ENCODE measurements at places on chromosomes 13 and 19.
A peak's percentile ranks its signal among the peaks of the same experiment; 100 is the strongest.

DNA sequence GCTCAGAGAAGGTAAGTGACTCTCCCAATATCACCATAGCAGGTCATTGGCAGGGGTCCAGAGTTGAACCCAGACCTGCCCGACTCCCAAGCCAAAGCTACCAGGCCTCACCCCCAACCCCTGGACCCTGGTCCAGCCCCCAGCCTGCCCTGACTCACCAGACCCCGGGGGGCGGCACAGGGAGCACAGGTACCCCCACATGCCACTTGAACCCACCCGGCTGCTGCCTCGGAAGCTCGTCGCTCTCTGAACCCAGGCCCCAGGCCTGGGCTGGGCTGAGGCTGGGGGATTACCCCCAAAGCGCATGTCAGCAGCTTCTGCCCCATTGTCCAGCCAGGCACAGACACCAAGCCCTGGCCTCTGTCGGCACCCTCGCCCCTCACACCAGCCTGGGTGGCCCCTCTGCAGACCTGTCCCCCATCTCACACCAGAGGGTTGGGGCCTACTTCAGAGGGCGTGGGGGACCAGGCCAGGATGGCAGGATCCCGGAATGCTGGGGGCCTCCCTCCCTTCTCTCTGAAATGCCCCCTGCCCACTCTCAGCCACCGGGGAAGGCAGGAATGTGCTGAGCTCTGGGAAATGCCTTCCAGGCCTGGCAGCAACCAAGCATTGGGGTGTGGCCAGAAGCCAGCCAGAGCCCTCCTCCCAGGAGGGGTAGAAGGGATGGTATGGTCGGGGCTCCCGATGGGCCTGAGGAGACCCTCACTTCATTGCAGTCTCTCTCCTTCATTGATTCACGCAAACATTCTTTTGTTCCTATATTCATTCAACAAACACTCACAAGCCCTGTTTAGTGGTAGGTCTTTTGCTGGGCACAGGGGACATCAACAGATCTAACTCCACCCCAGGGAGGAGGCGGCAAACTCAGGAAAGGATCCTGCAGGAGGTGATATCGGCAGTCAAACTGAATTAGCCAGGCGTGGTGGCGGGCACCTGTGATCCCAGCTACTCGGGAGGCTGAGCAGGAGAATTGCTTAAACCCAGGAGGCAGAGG lies 1.7 kb upstream of the PRX start:
- H3K27ac ChIP-seq = no peak overlapping the region
- peaks cover 13% of the 10 kb centered on the region for H3K4me1 ChIP-seq
- no peaks in the 10 kb centered on the region for H3K36me3 ChIP-seq
- peaks cover 33% of the 10 kb centered on the region for H3K27me3 ChIP-seq
- no peak for DNase-seq

GRCh38 chr19:39397360-39398296 lies 6.5 kb downstream of the MED29 start:
- peak overlapping the region; percentile 47 for H3K4me3 ChIP-seq
- peak; percentile 84 for DNase-seq
- peaks cover 36% of the 10 kb centered on the region for H3K36me3 ChIP-seq
- H3K27ac ChIP-seq = peak overlapping the region; percentile 93

- no peak overlapping the region for H3K4me3 ChIP-seq
- H3K27ac ChIP-seq = peak overlapping the region; percentile 85
- peaks cover 34% of the 10 kb centered on the region for H3K4me1 ChIP-seq
- no peak for DNase-seq
- H3K27me3 ChIP-seq = no peaks in the 10 kb centered on the region
- H3K36me3 ChIP-seq = peaks cover 16% of the 10 kb centered on the region
These were observed 8.0 kb upstream of the USF2 start for GRCh38 chr19:35260694-35261304.

- H3K27me3 ChIP-seq = no peaks in the 10 kb centered on the region
- no peak overlapping the region for H3K4me3 ChIP-seq
- no peaks in the 10 kb centered on the region for H3K4me1 ChIP-seq
- no peaks in the 10 kb centered on the region for H3K36me3 ChIP-seq
These were observed 90.2 kb downstream of the KCTD12 start for GRCh38 chr13:76795701-76796695.

DNA sequence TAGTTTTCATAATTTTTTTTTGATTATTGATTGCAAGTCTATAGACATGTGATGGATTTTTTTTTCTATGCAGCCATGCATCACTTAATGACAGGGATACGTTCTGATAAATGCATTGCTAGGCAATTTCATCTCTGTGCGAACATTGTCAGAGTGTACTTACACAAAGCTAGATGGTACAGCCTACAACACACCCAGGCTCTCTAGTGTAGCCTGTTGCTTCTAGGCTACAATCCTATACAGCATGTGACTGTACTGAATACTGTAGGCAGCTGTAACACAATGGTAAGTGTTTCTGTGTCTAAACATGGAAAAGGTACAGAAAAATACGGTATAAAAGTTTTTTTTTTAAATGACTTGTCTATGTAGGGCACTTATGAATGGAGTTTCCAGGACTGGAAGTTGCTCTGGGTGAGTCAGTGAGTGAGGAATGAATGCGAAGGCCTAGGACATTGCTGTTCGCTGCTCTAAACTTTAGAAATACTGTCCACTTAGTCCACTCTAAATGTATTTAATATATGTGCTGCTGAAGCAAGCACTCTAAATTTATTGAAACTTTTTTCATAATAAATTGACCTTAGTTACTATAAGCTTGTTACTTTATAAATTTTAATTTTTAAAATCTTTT lies 20.3 kb downstream of the SPATA13 start:
- no peaks in the 10 kb centered on the region for H3K27me3 ChIP-seq
- no peak for DNase-seq
- no peak overlapping the region for H3K4me3 ChIP-seq
- H3K36me3 ChIP-seq = peaks cover 2% of the 10 kb centered on the region
- H3K27ac ChIP-seq = no peak overlapping the region
- H3K4me1 ChIP-seq = no peaks in the 10 kb centered on the region

DNA sequence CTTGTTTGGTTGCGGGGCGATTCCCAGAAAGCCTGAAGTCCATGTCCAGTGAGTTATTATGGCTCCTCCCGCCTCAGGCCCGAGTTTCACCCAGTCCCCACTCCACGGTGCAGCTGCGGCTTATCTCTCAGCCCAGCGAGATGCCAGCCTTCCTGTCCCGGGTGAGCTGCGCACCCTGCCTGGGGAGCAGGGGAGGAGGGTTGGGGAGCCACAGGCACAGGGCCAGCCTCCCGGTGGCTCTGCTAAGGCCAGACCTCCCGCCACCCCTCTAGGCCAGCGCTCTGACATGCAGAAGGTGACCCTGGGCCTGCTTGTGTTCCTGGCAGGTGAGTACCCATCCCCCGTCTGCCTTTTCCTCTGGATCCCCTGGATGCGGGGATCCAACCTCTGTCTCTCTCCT lies 3.5 kb downstream of the FXYD3 start:
- DNase-seq = no peak
- H3K36me3 ChIP-seq = no peaks in the 10 kb centered on the region
- peaks cover 9% of the 10 kb centered on the region for H3K27me3 ChIP-seq
- no peak overlapping the region for H3K4me3 ChIP-seq
- no peak overlapping the region for H3K27ac ChIP-seq
- peaks cover 41% of the 10 kb centered on the region for H3K4me1 ChIP-seq

GRCh38 chr19:47487551-47488515 lies 3.8 kb upstream of the KPTN start:
- DNase-seq = no peak
- peaks cover 26% of the 10 kb centered on the region for H3K36me3 ChIP-seq
- H3K4me1 ChIP-seq = peaks cover 55% of the 10 kb centered on the region

- H3K27me3 ChIP-seq = no peaks in the 10 kb centered on the region
- peak overlapping the region; percentile 64 for H3K4me3 ChIP-seq
- peak overlapping the region; percentile 68 for H3K27ac ChIP-seq
- peak; percentile 11 for DNase-seq
These were observed 1.2 kb upstream of the TRIM13 start for GRCh38 chr13:49995625-49996101.

GRCh38 chr19:37955986-37956385 lies 49.0 kb downstream of the SIPA1L3 start:
- peak overlapping the region; percentile 35 for H3K4me3 ChIP-seq
- DNase-seq = no peak
- H3K36me3 ChIP-seq = peaks cover 29% of the 10 kb centered on the region
- peaks cover 39% of the 10 kb centered on the region for H3K4me1 ChIP-seq
- no peaks in the 10 kb centered on the region for H3K27me3 ChIP-seq

DNA sequence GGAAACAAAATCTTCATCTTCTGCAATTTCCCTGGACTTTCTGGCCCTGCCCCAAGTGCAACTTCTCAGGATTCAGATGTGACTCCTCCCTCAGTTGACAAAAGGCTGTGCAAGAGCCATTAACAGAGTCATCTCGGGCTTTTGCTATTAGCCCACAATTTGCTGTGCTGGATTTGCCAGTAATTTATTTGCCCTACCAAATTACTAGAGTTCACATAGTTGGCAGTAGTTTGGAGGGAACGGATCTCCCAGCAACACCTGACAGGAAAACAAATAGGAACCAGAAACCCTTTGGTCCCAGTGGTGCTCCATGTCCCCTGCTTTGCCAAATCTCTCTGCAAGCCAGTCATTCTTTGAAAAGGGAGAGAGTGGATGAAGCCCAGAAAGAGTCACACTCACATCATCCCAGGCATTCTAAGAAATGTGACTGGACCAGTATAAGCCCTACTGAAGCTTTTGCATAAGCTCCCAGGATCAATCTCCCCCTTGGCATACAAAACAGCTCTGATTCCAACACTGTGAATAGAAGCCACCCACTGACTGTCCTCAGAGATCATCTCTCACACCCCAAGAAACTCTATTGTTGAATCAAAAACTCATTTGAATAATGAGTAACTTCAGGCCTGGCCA lies 350.1 kb upstream of the NBEA start:
- H3K27me3 ChIP-seq = no peaks in the 10 kb centered on the region
- DNase-seq = no peak
- H3K27ac ChIP-seq = no peak overlapping the region

DNA sequence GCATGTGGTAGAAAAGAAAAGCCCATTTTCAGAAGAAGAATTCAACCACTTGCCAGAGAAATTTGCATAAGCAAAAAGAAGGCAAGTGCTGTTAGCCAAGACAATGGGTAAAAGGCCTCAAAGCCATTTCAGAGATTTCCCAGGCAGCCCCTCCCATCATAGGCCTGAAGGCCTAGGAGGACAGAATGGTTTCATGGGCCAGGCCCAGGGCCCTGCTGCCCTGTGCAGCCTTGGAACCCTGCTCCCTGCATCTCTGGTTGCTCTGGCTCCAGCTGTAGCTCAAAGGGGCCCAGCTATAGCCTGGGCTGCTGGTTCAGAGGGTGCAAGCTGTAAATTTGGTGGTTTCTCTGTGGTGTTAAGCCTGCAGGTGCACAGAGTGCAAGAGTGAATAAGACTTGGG lies 212.8 kb downstream of the EFNB2 start:
- no peaks in the 10 kb centered on the region for H3K4me1 ChIP-seq
- peaks cover 3% of the 10 kb centered on the region for H3K36me3 ChIP-seq
- no peak overlapping the region for H3K27ac ChIP-seq
- H3K27me3 ChIP-seq = no peaks in the 10 kb centered on the region
- no peak overlapping the region for H3K4me3 ChIP-seq

- no peaks in the 10 kb centered on the region for H3K4me1 ChIP-seq
- no peak overlapping the region for H3K4me3 ChIP-seq
- no peaks in the 10 kb centered on the region for H3K36me3 ChIP-seq
- H3K27me3 ChIP-seq = no peaks in the 10 kb centered on the region
- H3K27ac ChIP-seq = no peak overlapping the region
These were observed 79.6 kb downstream of the FGF14 start for GRCh38 chr13:102322211-102322610.

DNA sequence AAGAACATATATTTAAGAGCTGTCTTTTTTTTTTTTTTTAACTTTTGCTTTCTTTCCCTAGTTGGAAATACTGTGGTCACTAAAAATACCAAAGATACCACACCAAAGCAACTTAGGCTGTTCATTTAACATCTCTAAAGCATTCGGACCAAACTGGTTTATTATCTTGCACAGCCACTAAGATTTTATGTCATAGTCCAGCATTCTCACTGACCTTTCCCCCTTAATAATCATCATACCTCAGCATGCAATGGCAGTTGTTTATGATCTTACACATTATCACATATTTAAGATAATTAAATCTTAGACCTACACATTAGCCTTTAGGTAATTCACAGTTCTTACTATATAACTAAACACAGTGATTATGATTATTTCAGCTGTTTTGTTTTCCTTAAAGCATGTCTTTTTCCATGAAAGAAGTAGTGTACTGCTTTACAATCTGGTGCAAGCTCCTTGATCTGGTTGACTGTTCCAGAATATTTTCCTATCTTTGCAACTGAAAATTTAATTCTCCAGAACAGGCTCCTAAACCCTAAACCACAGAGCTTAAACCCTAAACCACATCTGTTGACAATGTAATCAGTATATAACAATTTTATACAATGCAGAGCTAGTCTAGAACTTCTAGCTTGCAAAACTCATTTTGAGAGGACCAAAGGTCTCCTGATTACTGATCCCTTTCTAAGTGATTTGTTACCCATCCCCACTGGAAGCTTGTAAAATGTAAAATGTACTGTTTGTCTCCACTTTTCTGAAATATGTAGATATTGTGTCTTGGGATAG lies 74.2 kb downstream of the CDK8 start:
- H3K27me3 ChIP-seq = no peaks in the 10 kb centered on the region
- no peak for DNase-seq
- no peak overlapping the region for H3K27ac ChIP-seq
- peaks cover 64% of the 10 kb centered on the region for H3K4me1 ChIP-seq

DNA sequence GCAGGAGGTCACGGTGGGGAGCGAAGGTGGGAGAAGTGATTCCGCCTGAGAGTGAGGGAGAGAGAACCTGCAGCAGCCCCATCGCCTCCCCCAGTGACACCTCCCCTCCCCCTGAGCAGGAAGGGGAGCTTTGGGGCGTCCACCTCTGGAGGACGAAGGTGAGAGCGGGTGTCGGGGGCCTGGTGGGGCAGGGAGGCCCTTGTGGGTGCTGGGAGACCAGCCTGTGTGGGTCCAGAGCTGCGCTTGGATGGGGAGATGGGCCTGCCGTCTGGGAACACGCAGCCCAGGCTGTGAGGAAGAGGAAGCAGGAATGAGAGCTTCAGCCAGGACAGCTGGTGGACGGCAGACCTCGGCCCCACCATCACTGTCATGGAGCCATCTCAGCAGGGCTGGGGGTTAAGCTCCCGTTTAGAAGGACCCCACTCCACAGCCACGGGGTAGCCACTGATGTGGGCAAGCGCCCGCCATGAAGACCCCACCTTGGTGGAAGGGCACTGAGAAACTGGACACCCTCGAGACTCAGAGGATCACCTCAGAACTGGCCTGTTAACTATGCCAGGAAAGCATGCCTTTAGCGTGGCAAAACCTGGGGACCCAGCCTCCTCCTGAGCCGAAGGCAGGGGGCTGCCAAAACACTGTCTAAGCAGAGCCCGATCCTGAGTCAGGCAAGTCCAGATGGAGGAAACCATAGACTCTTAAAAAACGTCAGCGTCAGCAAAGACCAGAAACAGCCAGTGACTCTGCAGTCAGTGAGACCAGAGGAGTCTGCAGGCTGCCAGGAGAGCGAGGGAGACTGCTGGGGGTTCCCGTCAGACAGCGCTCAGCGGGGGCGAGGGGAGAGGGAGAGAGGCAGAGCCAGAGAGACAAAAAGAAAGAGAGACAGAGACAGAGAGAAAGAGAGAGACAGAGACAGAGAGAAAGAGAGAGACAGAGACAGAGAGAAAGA lies 6.4 kb upstream of the PROZ start:
- peaks cover 7% of the 10 kb centered on the region for H3K36me3 ChIP-seq
- H3K27me3 ChIP-seq = peaks cover 49% of the 10 kb centered on the region
- DNase-seq = no peak
- H3K4me1 ChIP-seq = peaks cover 16% of the 10 kb centered on the region
- H3K4me3 ChIP-seq = peak overlapping the region; percentile 67
